Activated T-helper 1 cell treated with Interleukin-2 at 50 U/mL for 16 hours (primary cell): ENCODE measurements at places on chromosomes 4 and X.

GRCh38 chr4:106062452-106062875 lies 167.2 kb downstream of the NPNT start:
- DNase-seq = no peak

DNA sequence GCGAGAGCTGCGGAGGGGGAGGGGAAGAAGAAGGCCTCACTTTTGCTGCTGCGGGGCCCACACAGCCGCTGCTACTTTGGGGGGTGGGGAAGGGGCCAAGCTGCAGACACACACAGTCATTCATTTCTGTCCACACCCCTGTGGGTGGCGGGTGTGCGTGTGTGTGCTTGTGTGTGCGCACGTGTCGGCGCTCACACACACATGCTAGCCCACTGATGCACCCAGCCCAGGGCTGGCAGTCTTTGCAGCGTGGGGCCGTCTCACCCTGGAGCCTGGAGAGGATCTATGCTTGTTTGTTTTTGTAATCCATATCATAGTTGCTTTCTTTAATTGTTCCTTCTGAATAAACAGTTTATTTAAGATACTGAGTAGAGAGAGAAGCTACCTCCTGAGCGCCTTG lies 4.0 kb downstream of the DUSP9 start:
- no peak for DNase-seq

DNA sequence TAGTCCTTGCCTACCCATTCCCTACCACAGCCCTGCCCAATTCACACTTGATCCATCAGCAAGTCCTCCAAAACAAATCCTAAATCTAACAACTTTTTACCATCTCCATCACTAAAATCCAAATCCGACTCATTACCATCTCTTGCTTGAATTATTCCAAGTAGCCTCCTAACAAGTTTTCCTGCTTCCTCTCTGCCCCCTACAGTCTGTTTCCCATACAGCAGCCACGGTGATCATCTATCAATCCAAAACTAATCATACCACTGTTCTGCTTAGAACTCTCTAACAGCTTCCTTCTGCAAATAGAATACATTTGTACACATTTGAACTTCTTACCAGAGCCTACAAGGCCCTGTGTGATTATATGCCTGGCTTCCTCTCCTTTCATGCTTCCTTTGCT lies 133.0 kb downstream of the SHROOM4 start:
- DNase-seq = no peak

GRCh38 chrX:10259716-10260115 lies 102.9 kb downstream of the CLCN4 start:
- DNase-seq = no peak

DNA sequence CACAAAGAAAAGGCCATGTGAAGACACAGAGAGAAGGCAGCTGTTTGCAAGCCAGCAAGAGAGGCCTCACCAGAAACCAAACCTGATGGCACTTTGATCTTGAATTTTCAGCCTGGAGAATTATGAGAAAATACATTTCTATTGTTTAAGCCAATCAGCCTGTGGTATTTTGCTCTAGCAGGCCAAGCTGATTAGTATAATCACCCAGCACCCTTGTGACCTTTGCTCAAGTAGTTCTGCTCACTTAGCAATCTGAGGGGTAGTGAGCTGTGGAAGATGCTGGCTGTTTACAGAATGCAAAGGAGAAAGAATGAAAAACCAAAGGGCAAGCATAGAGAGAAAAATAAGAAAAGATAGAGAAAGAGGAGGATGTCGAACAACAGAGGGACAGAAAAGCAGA lies 396.4 kb upstream of the BOD1L1 start:
- DNase-seq = no peak

GRCh38 chrX:119015407-119016237 lies 41.2 kb downstream of the LONRF3 start:
- no peak for DNase-seq
